ENCODE measurements at places on chromosomes 2 and 18. TPM values are rescaled to one million over a fixed set of nuclear protein-coding genes. Genes with fewer than 3 reads are reported as not detected.

DNA sequence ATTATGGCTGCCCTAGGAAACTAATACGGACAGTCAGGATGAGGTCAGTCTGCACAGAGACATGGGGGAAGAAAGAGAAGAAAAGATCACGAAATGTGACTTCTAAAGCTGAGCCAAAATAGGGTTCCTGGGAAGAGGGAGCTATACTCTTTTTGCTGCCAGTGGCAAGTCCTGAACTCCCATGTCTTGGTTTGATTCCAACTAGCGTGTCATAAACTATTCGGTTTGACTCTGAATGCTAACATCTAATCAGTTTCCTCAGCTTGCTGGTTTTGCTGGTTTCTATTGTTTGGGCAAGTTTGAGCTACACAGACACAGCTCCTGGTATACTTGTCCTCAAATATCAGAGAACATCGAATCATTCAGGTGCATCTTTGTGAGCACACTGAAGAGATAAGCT lies 80.5 kb upstream of the CYP1B1 start:
- DNase-seq = no peak

GRCh38 chr2:42196403-42197267 lies 27.5 kb downstream of the EML4 start:
- no peak for DNase-seq

DNA sequence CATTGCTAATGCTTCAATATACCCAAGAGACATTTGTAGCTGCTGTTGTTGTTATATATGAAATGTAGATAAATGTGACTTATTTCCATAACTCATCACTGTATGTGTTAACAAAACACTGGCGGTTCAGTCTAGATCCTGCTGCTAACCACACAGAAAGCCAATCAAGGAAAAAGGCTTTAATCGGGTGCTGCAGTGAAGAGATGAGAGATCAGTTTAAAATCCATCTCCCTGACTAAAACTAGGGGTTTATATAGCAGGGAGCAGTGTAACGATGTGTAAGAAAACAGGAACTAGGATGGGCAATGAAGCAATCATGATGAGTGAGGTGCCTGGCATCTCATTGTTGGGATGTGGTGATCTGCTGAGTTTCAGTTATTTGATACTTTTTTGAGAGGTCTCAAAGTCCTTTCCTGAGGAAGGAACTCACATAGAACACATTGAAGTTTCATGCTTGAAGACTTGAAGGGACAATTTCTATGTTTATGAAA lies 677.7 kb upstream of the CDH7 start:
- DNase-seq = no peak

- DNase-seq = no peak
Observed at GRCh38 chr2:116810645-116811044, 1003.8 kb upstream of the DDX18 start.

GRCh38 chr2:165474619-165475276 lies 5.2 kb downstream of the CSRNP3 start:
- DNase-seq = no peak

- no peak for DNase-seq
Observed at GRCh38 chr2:39399570-39399969, 37.5 kb downstream of the MAP4K3 start.

GRCh38 chr2:119112230-119112629 lies 46.3 kb downstream of the C1QL2 start:
- DNase-seq = no peak

DNA sequence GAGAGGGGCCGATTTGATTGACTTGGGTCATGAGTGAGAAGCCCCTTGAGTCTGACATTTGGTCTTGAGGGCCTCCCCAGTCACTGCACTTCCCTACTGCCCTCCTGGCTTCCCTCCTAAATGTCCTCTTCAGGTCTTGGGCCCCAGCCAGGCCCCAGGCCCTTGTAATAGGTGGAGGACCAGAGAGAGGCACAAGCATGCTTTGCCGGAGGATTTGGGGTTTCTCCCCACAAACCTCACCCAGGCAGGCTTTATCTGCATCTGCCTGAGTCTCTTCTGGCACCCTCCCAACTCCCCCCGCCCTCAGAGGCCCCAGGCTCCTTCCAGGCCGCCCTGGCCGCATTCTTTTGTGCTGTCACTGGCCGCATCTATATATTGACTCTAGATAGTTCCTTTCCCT lies 270.7 kb downstream of the HAUS1 start:
- DNase-seq = no peak

DNA sequence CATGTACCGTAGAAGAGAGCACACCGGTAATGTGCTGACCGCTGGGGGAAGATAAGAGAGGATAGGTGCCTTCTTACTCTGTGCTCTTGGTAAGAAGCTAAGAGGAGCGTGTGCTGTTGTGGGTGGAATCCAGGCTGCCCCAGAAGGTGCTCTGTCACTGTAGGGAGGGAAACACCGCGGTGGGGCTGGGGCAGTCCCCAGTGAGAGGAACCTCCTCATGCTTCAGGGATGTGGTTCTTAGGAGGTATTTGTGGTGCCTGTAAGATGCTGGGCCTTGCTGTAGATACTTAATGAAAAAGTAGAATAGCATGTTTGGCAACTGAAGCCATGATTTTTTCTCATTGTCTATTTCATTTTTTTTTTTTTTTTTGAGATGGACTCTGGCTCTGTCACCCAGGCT lies 1.1 kb downstream of the COLEC11 start:
- DNase-seq = no peak

DNA sequence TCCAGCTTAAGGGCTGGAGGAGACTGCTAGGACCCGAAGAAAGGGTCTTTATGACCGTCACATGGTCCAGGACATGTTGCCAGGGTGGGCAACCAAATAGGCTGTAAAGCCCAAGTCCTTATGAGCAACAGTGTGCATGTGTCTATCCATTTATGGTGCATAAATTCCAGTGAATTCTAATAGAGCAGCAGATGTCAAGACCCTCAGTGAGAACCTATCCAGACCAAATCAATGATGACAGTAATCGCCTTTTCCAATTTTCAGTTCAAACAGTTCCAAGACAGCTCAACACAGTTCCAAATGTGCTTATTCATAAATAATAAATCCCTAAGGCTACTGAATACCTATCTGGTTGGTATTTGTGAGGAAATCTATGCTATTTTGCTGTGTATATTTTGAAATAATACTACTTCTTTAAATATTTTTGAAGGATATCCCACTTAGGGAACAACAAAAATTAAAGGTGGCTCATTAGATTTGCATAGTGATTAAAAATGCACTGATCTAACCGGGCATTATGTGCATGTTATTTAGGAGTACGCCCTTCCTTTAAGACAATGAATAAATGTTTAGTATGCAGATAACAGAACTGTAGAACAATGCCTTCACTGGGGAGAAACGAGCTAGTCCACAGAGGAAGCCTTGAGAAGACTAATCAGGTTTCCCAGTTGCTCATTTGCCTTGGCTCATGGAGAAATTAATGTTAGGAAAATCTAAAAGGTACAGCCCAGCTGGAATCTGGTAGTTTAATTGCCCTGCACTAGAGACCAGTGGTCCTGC lies 519.5 kb upstream of the CHAC2 start:
- DNase-seq = no peak

DNA sequence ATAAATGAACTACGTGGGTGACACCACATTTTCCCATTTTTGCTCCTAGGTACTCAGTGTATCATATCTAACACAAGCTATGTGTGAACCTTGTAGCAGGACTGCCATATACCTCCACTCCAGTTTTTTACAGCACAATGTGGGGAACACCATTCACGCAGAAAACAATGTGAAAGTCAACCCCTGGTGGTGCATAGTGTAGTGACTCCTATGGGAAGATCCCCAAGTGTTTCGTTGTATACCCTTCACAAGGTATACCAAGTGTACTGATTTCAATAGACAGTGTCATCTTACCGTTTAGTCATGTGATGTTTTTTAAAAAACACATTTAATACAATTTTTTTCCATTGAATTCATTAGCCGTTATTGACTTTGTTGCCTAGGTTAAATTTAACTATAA lies 68.1 kb downstream of the ANKRD12 start:
- no peak for DNase-seq

- DNase-seq = peak; percentile 8
Observed at GRCh38 chr18:12751503-12751884, 48.7 kb downstream of the PSMG2 start.

DNA sequence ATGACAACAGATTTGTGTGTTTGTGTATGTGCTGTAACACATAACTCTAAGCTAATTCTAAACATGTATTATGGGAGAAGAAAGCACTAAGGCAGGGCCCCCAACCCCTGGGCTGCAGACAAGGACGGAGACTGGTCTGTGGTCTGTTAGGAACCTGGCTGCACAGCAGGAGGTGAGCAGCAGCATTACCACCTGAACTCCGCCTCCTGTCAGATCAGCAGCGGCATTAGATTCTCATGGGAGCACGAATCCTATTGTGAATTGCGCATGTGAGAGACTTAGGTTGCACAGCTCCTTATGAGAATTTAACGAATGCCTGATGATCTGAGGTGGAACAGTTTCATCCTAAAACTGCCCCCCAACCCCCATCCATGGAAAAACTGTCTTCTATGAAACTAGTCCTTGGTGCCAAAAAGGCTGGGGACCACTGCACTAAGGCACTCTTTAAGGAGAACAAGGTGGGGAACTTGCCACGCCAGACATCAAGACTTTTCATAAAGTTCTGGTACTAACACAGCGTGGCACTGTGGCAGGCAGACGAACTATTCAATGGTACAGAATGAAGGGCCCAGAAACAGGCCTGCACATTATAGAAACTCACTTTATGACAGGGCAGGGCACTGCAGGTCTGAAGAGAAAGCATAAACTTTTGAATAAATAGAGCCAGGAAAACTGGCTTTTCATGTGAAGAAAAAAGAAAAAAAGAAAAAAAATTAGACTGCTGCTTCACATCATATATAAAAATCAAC lies 14.0 kb downstream of the REEP1 start:
- DNase-seq = no peak

GRCh38 chr2:127012868-127013267 lies 94.1 kb downstream of the BIN1 start:
- no peak for DNase-seq

DNA sequence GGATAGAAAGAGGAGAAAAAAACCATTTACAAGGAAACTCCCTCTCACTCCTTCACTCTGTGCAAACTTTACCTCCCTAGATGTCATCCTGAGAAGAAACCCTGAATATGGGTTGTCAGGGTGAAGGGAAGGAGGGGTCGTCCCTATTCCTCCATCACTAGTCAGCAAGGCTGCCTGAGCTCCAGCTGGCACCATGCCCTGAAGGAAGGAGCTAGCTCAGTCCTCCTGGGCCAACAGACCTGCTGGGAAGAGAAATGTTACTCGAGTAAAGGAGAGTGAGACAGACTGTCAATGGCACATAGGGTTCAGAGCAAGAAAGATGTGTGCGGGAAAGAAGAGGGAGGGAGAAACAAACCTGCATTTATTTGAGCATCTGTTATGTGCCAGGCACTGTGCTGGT lies 18.3 kb upstream of the EPAS1 start:
- DNase-seq = no peak

DNA sequence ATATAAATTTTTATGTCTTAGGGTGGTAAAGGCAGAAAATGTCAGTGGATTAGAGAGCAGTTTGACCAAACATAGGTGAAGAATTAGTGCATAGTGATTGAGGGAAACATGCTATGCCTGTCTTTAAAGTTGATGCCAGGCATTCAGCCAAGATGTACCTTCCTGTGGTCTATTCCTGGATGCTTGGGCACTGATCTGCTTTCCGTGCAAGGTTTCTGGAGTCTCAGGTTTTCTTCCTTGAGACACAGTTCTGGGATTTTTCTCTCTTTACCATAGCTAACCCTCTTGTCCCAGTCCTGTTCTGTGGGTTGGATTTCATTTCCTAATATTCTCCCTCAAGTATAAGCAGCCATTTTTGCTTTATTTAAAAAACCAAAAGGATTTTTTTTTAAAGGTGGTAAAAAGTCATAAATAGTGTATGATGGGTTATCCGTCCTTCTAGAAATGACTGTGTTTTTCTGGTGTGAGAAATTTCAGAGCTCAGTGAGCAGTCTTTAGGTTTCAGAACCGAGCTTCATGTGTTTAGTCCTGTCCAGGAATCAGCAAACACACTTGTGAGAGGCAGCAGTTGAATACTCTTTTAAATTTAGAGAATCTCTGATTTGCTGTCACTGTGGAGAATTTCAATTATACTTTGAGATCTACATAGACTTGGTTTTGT lies 43.0 kb upstream of the CYBRD1 start:
- DNase-seq = no peak

DNA sequence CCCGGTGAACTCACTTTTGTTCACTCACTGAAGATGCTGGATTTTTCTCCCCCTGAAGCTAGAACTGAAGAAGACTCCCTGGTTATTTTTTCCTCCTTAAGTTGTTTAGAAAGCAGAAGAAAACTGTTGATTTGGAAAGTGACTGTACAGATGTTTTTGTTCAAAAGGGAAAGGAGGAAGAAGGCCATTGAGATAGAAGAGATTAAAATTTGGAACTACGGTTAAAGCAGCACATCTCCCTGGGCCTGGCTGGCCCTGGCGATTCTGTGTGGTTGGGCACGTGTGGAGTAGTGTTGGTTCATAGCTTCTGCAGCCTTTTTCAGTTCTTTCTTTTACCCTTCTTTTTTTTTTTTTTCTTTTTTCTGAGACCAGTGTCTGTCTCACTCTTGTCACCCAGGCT lies 109.2 kb downstream of the MAP4K4 start:
- DNase-seq = no peak

DNA sequence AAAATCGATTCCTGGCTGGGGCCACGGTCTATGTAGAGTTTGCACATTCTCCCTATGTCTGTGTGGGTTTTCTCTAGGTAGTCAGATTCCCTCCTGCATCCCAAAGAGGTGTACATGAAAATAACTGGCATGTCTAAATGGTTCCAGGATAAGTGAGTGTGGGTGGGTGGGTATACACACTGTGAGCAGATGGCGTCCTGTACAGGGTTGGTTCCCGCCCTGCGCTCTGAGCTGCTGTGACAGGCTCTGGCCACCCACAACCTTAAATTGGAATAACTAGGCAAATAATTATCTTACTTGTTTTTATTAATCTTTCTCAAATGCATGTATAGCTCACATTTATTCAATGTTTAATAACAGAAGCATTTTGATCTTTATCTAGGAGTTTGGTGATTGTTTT lies 16.3 kb downstream of the THOC1 start:
- DNase-seq = no peak

- no peak for DNase-seq
Observed at GRCh38 chr2:239264492-239264837, 136.4 kb downstream of the HDAC4 start.

DNA sequence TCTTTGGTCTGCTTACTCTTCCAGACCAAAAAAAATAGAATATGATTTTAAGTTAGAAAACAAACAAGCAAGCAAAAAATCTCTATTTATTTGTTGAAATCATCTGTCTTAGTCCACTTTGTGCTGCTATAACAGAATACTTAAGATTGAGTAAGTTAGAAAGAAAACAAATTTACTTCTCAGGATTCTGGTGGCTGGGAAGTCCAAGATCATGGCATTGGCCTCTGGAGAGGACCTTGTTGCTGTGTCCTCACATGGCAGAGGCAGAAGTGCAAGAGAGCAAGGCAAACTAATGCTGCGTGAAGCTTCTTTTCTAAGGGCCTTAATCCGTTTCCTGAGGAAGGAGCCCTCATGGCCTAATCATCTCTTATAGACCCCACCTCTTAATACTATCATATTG lies 156.2 kb downstream of the SPP2 start:
- no peak for DNase-seq

The CNDP1 gene
- total RNA-seq = 0.31 TPM

The ACP1 gene
- total RNA-seq = 49.4 TPM

The ABCB11 gene
- 1.5 TPM for total RNA-seq

The LAMA3 gene
- 47.3 TPM for total RNA-seq

The GPR45 gene
- not detected for total RNA-seq

The INO80B gene
- total RNA-seq = 38.2 TPM

The RAPH1 gene
- 115 TPM for total RNA-seq

The SLC38A11 gene
- total RNA-seq = 1.2 TPM

The ZNF804A gene
- 0.13 TPM for total RNA-seq

The ARHGAP28 gene
- total RNA-seq = 9.7 TPM

The RGPD3 gene
- 0.22 TPM for total RNA-seq

The ANKRD62 gene
- total RNA-seq = not detected

All from sciatic nerve (tissue), 2 donors.